Activated CD4-positive, alpha-beta T cell treated with anti-CD3 and anti-CD28 coated beads for 24 hours (primary cell): ENCODE measurements at places on chromosomes 11 and 22.

DNA sequence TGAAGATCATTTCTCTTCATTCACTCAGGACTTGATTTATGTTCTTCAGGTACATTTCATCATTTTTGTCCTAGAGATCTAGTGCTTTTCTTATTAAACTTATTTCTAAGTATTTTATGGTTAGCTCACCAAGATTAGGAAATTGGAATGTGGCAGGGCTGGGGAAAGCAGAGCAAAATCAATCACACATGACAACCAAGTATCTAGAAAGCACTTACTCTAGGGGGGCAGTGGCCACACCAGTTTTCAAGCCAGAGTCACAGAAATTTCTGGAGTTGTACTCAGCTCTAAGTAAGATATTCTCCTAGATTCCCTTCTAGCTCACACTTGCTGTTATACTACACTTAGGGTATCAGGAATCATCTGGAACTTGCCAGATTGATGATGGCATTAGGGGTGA, 33.3 kb upstream of the MYEOV start:
- DNase-seq: no peak

GRCh38 chr11:64347193-64347867, 7.3 kb downstream of the CCDC88B start:
- no peak for DNase-seq

- DNase-seq: no peak
Measured at GRCh38 chr11:69986830-69987229, 91.3 kb upstream of the ANO1 start.

DNA sequence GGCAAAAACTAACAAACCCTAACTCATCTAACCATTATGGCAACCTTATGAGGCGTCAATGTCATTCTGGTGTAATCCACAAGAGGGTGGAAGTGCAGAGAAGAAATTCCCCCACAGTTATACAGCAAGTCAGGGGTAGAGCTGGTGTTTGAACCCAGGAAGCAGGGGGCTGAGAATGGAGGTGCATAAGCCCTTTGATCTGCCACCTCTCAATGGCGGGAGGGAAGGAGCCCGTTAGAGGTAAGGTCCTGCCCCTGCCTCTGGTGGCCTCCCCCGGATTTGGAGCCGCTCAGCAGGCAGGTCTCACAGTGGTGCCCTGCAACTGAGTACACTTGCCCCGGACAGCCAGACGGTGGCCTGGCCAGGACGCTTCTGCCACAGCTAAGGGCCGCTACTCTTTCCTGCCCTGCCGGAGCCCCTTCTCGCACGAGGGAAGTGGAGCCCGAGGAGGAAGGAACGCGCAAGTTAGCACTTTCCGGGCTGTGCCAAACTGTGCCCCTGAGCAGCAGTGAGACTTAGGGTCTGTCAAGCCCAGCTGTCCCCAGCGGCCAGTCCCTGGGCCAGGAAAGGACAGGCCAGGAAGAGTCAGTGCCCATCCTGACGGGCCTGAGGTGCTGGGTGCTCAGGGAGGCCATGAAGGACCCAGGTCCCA, 1.1 kb downstream of the FXYD2 start:
- no peak for DNase-seq

GRCh38 chr11:75553182-75553581, 8.9 kb upstream of the SERPINH1 start:
- no peak for DNase-seq

GRCh38 chr11:46438211-46438610, 46.6 kb upstream of the CHRM4 start:
- DNase-seq: no peak

DNA sequence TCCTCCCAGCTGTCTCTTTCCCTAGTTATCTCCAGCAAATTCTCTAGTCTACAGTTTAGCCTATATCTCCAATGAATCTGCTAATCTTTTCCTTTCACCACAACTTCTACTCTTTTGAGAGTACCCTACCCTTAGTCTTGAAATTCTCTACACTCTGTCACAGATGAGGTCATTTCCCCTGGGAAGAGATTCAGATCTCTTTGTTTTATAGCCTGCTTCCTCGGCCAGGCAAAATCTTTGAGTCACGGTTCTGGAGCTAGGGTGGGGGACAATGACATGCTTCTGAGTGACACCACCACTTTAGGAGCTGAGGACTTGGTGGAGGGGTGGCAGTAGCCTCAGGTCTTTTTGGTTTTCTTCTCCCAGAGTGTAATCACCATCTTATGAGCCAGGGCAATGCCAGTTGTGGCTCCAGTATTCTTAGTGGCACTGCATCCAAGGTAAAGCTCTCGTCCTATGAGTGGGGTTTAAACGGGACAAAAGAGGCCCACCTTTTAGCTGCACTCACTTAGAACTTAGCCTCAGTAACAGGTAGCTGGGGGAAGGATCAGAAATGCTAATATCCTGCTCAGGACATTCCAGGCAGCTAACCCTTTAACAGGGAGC, 98.5 kb upstream of the RRM1 start:
- no peak for DNase-seq

DNA sequence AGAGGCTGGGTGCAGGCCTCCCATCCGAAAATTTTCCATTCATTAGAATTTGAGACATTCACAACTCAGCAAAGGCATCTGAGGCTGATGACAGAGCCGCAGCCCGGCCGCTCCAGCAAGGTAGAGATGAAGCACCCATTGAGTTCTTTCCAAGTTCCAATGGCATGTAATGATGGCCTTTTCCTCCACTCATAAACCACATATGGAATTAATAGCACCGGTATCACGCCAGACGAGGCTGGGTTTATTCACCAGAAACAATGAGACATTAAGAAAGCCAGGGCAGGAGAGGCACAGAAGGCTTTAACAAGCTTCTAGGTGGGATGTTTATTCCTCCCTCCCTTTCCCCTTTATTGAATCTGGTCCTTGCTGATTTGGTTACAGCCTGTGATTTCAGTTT, 534.4 kb downstream of the MN1 start:
- no peak for DNase-seq

- no peak for DNase-seq
Measured at GRCh38 chr22:47322854-47323253, 560.4 kb downstream of the TBC1D22A start.

- DNase-seq: no peak
Measured at GRCh38 chr22:48834404-48834803, 993.3 kb downstream of the BRD1 start.

- DNase-seq: no peak
Measured at GRCh38 chr11:17642980-17643379, 76.4 kb upstream of the MYOD1 start.

DNA sequence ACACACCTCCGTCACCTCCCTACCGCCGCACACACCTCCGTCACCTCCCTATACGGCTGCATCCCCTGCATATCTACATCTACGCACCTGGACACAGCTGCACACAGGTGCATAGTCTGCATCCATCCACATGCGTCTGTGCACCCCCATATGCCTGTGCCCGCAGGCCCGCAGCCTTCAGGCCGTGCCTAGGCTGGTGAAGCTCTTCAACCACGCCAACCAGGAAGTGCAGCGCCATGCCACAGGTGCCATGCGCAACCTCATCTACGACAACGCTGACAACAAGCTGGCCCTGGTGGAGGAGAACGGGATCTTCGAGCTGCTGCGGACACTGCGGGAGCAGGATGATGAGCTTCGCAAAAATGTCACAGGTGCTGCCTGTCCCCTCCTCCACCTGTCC, 4.8 kb downstream of the PKP3 start:
- DNase-seq: no peak

- DNase-seq: no peak
Measured at GRCh38 chr11:85762226-85762625, 48.7 kb downstream of the SYTL2 start.

- no peak for DNase-seq
Measured at GRCh38 chr22:48683640-48684039, 1144.0 kb downstream of the BRD1 start.

- no peak for DNase-seq
Measured at GRCh38 chr11:126122863-126123262, 60.2 kb upstream of the CDON start.

DNA sequence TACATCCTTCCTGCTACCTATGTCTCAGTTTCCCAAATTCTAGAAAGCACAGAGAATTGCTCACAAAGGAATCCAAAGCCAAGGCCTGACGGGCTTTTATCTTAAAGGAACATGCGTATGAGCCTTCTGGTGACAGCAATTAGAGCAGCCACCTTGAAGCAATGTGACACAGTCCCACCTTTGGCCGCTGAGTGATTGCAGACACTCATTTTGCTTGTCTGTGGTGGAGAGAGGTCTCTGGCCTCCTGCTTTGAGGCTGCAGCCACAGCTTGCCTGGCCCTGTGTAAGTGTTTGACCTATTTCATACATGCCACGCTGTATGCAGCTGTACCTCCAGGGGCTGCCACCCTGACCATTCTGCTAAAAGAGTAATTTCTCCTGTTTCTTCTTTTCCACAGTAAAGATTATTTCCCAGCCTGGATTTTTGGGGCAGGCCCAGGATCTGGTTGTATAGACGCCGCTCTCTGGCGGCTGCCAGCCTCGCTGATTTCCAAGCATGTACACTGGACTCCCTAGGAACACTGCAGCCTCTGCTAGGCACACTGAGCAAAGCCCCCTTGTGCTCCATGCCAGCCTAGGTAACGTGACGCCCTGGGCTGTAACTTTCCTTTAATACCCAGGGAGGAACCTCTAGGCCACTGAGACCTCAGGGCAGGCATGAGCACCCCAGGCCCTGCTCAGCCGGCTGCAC, 1.1 kb upstream of the TMA7B start:
- DNase-seq: no peak

DNA sequence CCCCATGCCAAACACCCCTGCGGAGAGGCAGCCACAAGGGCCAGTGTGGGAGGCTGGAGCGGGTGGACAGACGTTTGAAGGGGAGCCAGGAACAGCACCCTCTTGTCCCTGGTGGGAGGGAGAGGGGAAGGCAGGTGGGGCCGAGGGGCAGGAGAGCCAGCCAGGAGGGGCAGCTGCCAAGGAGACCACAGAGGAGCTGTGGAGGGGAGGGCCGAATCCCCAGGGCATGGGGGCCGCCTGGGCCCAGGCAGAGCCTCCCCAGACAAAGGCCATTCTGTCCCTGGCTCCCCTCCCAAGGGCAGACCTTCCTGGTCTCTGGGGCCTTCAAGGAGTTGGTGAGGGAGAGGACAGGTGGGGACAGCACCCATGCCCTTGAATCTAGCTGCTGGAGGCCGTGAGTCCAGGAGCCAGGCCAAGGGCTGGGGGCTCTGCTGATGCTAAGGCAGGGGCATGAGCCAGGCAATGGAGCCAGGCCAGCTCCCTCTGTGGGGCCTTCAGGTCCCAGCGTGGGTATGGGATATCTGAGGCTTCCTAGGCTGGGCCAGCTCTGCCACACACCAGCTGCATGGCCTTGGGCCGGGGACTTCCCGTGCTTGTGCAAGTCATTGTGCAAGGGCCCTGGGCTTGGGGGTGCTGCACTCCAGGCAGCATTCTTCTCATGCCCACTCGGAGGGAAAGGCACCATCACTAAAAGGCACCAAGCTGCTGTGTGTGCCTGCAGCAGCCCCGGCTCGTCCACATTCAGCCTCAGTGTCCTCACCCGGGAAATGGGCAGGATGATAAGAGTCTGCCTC, 11.4 kb downstream of the EMID1 start:
- DNase-seq: no peak
